Left forelimb (tissue), 1 donor: ENCODE measurements at places on chromosomes 2 and 18.

GRCh38 chr2:8628179-8628865, 53.5 kb upstream of the ID2 start:
- no peak for DNase-seq

DNA sequence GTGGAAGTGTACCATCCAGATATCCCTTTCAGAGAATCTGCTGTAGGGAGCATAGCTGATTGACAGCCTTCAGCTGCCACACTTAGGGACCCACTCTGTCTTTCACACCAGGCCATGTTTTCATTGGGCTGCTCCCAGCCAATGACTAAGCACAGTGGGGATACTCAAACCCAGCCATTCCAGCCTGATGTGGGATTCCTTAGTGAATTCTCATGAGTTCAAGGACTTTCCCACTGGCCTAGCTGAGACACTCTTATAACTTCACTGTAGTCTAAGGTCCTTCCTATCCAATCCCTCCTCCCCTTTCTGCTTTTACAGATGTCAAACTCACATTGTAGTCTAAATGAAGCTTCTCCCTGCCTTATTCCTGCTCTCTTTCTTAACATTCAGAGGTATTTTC, 201.2 kb downstream of the PIK3C3 start:
- DNase-seq: no peak

- no peak for DNase-seq
Observed at GRCh38 chr2:96957244-96957643, 29.1 kb downstream of the FAM178B start.

GRCh38 chr18:75473316-75473715, 45.8 kb upstream of the SMIM21 start:
- no peak for DNase-seq

GRCh38 chr2:134306521-134306920, 52.6 kb downstream of the MGAT5 start:
- no peak for DNase-seq

DNA sequence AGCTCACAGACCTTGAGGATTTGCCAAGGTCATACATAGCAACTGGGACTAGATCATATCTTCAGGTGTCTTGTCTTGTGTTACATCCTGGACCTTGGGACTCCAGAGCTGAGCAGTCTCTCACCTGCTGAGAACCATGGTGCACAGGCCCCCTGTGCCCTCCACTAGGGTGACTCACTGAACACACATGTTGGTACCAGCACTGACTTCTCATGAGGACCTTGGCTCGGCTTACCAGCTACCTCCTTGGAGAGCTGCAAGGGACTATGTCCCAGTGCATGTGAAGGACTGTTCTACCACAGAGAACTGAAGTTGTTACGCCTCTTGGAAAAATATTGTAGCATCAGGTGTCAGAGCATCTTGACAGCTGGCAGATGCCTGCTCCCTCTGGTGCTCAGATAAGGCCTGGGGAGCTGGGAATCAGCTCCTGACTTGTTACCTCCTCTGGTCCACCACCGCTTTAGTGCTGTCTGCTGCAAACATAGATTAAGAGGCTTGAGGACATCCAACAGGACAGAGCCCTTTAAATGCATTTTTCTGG, 72.1 kb downstream of the WDSUB1 start:
- peak; percentile 44 for DNase-seq

DNA sequence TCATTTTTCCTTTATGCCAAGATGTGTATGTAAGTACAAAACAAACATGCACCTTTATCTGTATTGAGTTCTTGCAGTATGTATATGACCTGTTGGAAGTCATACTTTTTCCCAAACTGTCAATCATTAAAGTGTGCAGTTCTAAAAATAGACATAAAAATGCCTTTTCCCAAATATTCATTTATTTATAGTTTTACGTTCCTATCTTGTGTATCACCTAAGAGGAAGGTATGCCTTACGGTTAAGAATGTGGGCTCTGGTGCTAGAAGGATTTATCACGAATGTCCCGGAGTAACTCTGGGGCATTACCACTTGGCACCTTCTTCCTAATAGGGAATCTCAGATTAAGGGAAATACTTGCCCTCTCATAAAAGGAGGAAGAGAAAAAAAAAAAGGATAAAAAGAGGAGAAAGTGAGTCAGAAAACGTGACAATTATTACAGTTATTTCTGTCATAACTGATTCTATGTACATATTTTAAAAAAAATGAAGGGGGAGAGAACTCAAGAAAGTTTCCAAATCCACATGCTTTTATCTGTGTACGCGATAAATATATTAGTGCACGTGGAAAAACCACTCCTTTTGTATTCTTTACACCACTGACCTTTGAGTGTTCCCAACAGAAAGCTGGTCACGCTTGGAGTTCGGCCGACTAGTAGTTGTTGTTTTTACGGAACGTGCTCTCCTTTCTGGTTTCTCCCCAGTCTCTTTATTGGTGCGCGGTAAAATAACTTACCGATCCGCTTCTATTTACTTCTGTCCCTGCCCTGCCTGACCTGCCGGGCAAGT, 721 bp downstream of the MCEE start:
- no peak for DNase-seq
